Activated CD8-positive, alpha-beta memory T cell treated with anti-CD3 and anti-CD28 coated beads for 1 hour (primary cell): ENCODE measurements at places on chromosomes 7 and 10.

DNA sequence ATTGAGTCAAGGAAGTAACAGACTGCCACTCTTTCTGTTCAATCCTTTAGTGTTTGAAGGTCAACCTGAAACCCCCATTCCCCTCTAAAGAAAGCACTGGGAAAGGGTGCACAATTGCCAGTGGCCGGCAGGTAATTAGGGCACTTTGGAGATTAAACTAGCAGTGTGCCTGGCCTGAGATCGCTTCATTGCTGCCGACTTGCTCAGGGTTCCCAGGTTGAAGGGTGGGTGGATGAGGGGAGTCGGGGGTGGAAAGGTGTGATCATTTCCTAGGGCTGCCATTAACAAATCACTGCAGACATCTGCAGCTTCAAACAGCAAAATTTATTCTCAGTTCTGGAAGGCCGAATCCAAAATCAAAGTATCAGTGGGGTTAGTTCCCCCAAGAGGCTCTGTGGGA, 16.3 kb upstream of the BTBD16 start:
- no peak for DNase-seq

GRCh38 chr7:80630608-80631405, 7.6 kb upstream of the CD36 start:
- DNase-seq = no peak

- DNase-seq = no peak
These were observed 123.7 kb upstream of the GJD4 start for GRCh38 chr10:35481413-35481812.

GRCh38 chr10:101686133-101686925, 8.6 kb downstream of the FBXW4 start:
- DNase-seq = no peak

GRCh38 chr10:3217301-3217700, 44.7 kb upstream of the PITRM1 start:
- no peak for DNase-seq

DNA sequence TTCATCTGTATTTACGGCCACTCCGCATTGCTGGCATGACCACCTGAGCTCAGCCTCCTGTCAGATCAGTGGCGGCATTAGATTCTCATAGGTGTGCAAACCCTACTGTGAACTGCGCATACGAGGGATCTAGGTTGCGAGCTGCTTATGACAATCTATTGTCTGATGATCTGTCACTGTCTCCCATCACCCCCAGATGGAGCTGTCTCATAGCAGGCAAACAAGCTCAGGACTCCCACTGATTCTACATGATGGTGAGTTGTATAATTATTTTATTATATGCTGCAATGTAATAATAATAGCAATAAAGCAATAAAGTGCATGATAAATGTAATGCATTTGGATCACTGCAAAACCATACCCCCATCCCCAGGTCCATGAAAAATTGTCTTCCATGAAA, 1172.9 kb upstream of the AUTS2 start:
- DNase-seq = no peak

DNA sequence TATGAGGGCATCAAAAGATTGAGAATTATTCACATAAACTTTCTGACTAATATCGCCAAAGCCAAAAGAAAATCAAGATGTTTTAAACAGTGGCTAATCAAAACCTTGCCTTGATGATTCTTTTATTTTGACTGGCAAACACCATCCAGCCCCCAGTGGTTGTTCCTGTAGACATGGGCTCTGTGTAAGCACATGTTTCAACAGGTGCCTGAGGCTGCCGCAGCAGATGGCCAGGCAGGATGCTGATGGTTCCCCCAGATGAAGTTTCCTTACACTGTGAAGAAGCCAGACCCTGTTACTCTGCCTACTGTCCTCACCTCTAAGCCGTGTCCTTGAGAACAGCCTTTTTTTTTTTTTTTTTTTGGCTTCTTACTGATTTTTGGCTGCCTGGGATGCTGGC, 146.5 kb downstream of the RAB11FIP2 start:
- no peak for DNase-seq

DNA sequence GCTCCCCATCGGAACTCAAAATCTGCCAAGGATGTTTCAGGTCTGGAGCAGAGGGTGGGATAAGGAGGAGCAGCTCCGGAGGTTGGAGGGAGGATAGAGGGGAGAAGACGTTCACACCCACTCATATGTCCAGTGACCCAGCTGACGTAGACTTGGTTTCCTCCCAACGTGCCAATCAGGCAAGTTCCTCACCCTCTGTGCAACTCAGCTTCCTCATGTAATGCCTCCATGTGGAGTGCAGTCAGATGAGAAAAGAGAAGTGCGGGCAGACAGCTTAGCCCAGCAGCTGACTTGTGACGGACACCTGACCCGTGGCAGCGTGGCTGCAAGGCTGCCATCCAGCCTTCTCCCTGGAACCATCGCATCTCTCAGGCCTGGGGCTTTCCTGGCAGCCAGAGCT, 86.8 kb downstream of the NPTX2 start:
- DNase-seq = no peak

DNA sequence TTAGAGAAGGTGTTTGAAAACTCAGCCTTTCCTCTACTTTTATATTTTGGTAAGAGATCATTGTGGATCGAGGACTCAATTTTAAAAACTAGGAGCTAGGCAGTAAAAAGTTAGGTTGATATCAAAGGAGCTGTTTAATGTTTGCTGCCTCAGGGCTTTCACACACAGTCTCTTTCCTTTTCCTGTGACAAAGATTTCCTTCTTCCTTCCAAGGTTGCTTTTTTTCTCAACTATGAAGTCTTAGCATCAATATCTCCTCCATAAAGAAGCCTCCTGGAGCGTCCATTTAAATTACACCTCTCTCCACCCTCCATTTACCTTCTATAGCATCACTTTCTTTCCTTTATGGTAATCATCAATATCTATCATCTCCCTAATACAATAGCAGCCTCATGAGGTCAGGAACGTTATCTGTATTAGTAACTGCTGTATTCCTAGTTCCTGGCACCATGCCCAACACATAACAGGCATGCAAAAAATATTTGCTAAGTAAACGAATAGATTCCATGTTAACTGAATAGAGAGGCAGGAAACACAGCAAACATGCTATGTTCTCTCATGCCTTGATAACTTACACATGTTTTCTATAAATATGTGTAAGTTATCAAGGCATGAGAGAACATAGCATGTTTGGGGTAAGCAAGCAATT, 48.5 kb downstream of the GNAT3 start:
- DNase-seq = no peak

- DNase-seq = no peak
These were observed 240.1 kb upstream of the SLC26A5 start for GRCh38 chr7:103686064-103686463.

DNA sequence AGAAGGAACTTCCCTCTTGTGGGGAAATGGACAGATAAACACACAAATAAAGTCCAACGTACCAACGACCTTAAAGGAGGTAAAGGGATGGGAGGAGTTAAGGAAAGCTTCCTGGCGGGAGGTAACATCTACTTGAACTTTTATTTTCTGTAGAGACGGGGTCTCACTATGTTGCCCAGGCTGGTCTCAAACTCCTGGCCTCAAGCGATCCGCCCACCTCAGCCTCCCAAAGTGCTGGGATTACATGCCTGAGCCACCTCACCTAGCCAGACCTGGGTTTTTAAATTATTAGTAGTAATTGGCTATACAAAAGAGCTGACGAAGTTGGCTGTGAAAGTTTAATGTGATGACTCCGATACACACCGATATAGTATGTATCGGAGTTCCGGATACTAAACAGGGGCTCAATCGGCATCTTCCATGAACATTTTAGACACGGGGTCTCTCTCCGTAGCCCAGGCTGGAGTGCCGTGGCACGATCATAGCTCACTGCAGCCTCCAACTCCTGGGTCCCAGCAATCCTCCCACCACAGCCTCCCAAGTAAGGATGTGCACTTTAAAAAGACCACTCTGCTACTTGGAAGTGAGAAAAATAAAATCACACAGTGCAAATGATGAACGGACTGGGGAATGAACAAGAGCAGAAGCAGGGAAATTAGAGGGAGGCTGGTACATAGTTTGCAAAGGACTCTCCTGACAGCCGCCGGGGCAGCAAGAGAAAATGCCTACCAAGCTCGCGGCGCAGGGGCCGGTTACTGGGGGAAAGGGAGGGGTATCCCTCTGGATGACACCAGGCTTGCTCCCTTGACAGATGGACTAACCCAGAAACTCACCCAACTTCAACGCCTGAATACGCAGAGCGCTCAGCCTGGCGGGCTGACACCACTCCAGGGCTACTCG, 1.0 kb downstream of the BCL7B start:
- DNase-seq = no peak

DNA sequence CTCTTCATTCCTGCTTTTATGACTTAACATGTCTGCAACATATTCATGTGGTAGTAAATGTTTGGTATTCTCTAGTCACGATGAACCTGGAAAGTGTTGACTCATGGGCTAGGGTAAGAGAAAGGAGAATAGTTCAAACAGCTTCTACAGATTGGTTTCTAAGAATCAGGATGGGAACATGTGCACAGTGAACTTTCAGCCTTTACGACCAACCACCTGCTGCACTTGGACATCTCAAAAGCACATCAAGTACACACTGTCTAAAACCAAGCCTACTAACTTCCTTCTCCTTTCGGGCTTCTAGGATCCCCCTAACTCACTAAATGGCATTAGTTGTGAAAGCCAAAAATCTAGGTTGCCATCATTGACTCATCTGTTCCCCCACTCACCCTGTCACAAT, 85.5 kb downstream of the CUL2 start:
- no peak for DNase-seq

DNA sequence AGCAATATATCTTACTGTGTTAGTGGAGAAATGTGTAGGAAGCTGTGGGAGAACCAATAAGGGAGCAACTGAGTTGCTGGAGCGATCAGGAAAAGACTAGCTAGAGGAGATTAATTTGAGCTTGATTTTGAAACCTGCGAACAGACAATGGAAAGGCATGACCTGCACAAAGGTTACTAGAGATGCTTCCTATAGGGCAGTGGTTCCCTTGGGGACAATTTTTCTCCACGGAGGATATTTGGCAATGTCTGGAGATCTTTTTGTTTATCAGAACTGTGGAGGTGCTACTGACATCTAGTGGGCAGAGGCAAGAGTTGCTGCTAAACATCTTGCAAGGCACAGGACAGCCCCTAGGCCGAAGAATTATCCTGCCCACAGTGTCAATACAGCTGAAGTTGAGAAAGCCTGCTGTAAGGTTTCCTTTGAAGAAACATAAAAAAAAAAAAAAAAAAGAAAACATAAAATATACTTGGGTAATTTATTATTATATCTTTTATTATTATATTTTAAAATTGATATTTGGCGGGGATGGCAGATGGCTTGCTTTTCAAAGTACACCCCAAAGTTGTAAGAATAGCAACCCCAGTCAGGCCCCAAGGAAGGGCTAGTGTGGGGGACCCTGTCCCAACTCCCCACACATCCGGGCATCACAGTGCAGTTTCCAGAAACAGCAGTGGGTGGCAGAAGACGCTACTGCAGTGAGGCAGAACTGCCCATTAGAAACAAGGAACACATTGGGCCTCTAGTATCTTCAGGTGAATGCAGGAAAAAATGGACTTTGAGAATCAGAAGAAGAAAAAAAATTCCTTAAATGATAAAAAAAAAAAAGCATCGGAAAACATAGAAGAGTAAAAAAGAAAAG, 481.6 kb downstream of the SH2D4B start:
- DNase-seq = no peak
